ENCODE measurements at places on chromosomes 2 and 18.

GRCh38 chr18:49757513-49758262, 55.6 kb downstream of the ACAA2 start:
- peak; percentile 7 for DNase-seq

DNA sequence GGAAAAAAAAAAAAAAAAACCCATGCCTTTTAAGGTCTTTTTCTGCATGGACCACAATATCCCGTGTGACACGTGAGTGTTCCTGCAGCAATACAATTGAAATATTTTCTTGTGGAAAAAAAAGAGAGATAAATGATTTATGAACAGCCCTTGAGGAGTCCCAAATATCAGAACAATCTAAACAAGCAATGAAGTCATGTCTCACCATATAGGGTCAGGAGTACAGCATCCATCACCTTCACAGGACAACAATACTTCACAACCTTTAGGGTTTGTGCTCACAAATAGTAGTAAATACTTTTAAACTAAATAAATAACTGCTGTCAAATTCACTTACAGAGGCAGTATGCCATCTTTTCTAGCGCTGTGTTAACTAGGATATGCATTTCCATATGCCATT, 87.9 kb downstream of the ZEB2 start:
- DNase-seq = no peak

GRCh38 chr2:96685577-96686459, 43.3 kb downstream of the FER1L5 start:
- DNase-seq = no peak

DNA sequence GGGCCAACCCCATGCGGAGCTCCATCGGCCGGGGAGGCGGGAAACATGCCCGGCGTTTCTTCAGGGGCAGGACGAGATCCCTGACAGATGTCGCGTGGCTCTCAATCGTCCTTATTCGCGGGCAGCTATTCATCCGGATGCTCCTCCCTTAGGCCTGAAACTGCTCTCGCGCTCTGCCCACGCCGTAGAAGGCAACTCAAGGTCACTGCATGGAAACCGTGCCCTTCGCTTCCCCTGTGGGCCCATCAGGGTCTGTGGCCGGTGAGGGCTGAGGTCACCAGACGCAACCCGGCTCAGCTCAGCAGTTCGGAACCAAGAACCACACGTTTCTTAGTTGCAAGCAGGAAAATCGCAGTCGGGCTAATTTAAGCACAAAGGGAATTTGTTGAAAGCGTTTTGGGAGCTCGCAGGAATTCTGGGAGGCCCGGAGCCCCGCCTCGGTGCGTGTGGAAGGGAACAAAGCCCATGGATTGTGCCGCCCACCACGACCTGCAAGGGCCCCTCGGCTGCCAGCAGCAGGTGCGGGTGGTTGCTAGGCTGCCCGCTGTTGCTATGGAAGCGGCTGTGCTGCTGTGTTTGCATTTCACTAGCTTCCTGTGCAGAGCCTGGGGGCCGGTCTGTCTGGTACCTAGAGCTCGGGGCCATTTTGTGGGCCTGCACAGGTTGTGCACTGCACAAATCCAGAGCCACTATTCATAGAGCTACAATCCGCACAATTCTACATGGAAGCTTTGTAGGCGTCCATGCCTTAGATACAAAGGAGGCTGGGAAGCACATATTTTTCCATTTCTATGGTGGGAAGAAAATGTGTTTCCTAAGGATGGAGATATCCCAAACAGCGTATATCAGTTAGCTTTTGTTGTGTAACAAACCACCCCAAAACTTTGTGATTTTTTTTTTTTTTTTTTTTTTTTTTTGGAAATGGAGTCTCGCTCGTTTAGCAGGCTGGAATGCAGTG, 6.0 kb upstream of the ALLC start:
- peak; percentile 79 for DNase-seq

GRCh38 chr2:240250985-240251847, 110.8 kb upstream of the OTOS start:
- DNase-seq = no peak

GRCh38 chr2:36359067-36359466, 3.5 kb downstream of the CRIM1 start:
- DNase-seq = peak; percentile 29

- DNase-seq = no peak
Observed at GRCh38 chr2:10413991-10414451, 34.1 kb downstream of the ODC1 start.

- DNase-seq = no peak
Observed at GRCh38 chr2:128289439-128289838, 29.2 kb downstream of the HS6ST1 start.

GRCh38 chr2:33111002-33111446, 164.3 kb downstream of the LTBP1 start:
- DNase-seq = no peak

- DNase-seq = no peak
Observed at GRCh38 chr2:133721118-133721517, 152.9 kb upstream of the NCKAP5 start.

- DNase-seq = no peak
Observed at GRCh38 chr2:65518751-65519150, 86.4 kb upstream of the SPRED2 start.

- no peak for DNase-seq
Observed at GRCh38 chr2:11617984-11618707, 51.8 kb downstream of the NTSR2 start.

DNA sequence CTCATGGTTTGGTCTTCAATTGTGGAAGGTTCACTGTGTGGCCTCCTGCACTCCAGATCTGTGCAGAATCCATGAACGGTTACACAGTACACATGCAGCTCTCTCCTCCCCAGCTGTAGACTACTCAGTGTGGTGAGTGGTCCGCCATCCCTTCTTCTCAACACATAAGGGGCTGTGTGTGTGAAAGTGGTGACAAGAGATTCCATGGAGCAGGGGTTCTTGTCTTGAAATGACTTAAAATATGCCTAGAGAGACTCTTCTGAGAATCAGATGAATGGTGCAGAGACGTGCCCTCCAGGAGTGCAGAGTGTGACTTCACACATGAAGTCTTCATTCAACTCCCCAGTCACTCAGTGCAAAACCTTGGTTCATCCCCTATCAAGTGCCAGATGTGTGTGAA, 151.0 kb upstream of the COPS8 start:
- no peak for DNase-seq

DNA sequence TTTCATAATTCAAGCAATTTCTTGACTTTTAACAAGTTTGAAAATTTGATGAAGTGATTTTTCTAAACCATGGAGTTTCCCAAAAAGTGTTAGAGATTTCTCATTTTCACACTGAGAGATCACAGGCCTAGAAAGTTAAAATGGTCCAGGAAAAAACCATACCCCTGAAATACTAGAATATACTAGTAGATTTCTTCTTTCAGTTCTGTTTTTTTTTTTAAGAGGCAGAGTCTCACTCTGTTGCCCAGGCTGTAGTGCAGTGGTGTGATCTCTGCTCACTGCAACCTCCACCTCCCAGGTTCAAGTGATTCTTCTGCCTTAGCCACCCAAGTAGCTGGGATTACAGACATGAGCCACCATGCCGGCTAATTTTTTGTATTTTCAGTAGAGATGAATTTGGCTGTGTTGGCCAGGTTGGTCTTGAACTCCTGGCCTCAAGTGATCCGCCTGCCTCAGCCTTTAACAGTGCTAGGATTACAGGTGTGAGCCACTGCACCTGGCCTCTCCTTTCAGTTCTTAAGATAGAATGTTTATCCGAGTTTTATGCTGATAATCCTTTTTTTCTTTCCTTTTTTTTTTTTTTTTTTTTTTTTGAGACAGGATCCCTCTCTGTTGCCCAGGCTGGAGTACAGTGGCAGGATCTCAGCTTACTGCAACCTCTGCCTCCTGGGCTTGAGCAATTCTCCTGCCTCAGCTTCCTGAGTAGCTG, 14.4 kb downstream of the MTHFD2 start:
- DNase-seq = no peak

DNA sequence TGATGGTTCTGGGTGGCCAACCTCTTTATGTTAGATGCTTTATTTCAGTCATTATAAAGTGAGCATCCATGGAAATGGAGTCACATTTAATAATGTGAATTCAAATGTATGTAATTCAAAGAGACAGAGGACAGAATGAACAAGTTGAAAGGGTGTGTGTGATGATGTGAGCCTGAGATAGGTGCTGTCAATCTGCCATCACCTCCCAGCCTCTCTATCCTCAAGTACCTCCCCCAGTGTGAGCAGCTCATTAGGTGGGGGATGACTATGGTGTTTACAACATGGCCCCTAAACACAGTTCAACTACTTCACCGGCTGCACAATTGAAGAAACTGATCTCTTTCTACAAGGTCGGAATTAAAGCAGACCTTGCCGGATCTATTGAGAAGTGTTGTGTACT, 74.7 kb upstream of the IGFBP5 start:
- no peak for DNase-seq

- no peak for DNase-seq
Observed at GRCh38 chr2:195037045-195037444, 620.0 kb upstream of the SLC39A10 start.

DNA sequence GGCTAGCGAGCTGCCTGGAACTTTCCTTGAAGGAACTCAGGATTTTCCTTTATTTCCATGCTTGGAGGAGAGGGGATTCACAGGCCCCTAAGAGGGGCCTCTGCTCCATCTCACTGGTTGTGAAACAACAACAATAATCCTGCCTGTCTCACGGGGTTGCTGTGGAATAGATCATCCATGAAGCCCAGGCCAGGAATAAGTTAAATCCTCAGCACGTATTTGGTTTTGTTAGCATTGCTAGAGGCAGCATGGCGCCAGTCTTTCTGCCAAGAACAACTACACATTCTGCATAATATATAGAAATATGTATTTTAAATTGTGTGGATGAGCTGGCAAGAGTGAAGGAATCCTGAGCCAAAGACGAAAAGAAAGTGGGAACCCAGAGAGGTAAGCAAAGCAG, 80.8 kb upstream of the L3MBTL4 start:
- DNase-seq = no peak

- no peak for DNase-seq
Observed at GRCh38 chr2:72035518-72036172, 112.0 kb downstream of the CYP26B1 start.

GRCh38 chr2:186749219-186749618, 55.4 kb downstream of the FAM171B start:
- DNase-seq = no peak

DNA sequence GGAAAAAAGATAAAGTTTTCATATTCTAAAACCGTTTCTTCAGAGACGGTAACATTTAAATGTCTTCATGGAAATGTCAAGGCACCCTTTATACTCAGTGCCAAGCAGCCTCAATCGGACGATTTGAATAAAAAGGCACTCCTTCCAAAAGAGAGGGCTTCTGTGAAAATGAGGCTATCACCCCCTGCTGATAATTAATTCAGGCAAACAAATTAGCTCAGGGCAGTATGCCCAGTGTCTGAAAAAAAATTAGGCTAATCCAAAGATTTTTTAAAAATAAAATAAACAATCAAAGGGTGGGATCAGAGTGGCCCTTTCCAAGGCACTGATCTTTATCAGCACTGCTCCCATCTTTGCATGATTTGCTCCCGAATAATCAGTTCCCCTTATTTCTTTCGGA, 151.0 kb upstream of the PID1 start:
- DNase-seq = no peak

GRCh38 chr2:149954981-149955600, 367.5 kb upstream of the MMADHC start:
- no peak for DNase-seq

GRCh38 chr2:238568455-238569440, 142.0 kb downstream of the ASB1 start:
- DNase-seq = no peak

GRCh38 chr18:46173393-46174341, 69.5 kb downstream of the HAUS1 start:
- peak; percentile 97 for DNase-seq

- peak; percentile 37 for DNase-seq
Observed at GRCh38 chr2:207226671-207227061, 60.9 kb upstream of the KLF7 start.

DNA sequence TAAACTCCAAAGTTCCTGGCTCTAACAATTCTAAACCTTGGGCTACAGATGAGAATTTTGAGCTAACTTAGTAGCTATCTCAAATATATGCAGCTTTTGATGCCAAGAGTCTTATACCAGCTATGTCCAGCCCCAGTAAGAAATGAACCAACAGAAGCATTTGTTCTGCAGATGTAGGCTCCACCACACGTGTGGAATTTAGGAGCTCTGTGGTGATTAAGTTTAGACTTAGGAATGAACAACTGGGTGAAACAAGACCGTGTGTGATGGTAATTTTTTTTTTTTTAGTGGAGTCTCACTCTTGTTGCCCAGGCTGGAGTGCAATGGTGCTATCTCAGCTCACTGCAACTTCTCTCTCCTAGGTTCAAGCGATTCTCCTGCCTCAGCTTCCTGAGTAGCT, 179.7 kb downstream of the ANKRD30B start:
- no peak for DNase-seq

- no peak for DNase-seq
Observed at GRCh38 chr2:16194530-16194929, 254.2 kb downstream of the MYCN start.

DNA sequence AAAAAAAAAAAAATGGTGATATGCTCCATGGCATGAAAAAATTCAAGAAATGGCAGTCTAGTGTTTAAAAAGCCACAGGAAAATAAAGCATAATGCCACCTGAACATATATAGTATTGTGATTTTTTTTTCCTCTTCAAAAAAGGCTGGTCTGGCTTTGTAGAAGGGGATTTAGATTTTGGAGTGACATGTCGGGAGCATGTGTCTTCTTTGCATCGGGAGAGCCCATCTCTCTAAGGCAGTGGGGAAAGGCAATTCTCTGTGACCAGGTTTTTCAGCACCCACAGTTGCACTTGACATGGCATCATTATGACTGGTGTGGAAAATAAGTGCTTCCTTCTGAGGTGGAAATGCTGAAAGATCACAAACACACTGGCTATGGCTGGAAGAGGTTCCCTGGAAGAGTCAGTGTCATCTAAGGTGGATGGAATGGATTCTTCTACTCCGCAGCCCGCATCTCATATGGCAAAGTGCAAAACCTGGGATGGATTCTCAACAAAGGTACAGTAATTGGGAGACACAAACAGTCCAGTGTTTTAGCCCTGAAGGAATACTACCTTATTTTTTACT, 172.5 kb downstream of the AGAP1 start:
- peak; percentile 9 for DNase-seq

GRCh38 chr2:195575016-195575415, 82.0 kb upstream of the SLC39A10 start:
- DNase-seq = no peak

GRCh38 chr18:58362027-58362575, 266.8 kb downstream of the ALPK2 start:
- DNase-seq = no peak

Data from activated CD4-positive, alpha-beta T cell treated with anti-CD3 and anti-CD28 coated beads, Interleukin-2, Interleukin-6, amounts not matched to agents 100 ng/mL and 50 ng/mL, durations not matched to agents 16 hours and 8 hours (primary cell).